ENCODE measurements at places on chromosomes 16 and 17.

DNA sequence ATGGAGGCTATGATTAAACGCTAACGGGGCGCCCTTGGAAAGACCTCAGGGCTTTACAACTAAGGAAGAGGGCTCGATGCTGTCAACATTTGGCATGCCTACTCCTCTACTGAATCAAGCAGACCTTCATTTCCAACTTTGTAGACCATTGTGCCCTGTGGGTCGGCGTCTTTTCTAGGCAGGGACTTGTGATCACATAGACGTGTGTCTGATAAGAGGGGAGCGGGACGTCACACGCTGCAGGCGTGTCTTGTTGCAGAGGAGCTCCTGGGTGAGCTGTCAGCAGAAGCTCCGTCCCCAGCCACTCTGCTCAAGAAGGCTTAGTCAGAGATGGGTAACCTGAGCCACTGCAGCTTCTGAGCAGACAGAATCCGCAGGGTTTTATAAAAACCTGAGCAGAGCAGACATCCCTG lies 2.8 kb downstream of the MAPK8IP3 start:
- DNase-seq = no peak

DNA sequence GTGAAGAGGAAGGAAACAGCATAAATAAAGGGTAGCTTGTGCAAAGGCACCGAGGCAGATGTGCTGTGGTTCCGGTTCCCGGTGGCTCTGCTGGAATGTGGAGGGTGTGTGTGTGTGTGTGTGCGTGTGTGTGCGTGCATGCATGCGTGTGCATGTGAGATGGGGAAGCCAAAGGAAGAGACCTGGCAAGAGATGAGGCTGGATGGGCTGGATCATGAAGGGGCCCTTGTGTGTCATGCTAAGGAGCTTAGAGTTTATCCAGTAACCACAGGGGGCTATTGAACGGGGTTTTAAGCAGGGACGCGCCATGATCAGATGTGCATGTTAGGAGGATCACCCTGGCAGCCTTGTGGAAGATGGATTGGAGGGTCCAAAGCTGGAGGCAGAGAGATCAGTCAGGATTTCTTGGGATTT lies 8.3 kb downstream of the WSCD1 start:
- no peak for DNase-seq

DNA sequence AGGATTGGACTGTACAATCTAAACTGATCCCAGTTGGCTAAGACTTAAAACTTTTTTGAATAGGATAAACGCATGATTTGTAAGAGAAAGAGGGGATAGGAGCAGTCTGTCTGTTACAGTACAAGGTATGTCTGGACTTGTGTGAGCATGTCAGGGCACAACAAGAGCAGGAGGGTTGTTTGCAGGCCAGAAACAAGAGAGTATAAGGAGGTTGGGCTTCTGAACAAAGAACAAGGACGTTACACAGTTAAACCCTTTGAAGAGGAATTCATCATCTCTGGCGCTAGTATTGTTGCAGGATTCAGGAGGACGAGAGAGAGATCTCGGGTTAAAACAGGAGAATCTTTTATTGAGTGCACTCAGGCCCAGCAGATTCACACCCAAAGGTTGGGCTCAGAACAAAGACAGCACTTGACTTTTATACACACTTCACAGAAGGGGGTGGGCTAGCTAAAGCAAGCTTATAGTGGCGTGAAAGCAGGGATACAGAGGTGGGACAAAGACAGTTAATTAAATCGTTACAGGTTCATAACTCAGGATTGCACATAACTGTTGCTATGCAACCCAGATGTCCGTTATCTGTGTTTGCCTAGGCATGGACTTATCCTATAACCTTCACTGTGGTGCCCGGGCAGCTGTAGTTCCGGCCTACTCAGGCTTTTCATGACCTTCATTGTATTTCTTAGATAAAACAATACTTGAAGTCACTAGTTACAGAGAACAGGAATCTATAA lies 34.3 kb downstream of the SEC14L1 start:
- DNase-seq = no peak

GRCh38 chr16:4680673-4681470 lies 12.5 kb upstream of the NUDT16L1 start:
- DNase-seq = no peak

DNA sequence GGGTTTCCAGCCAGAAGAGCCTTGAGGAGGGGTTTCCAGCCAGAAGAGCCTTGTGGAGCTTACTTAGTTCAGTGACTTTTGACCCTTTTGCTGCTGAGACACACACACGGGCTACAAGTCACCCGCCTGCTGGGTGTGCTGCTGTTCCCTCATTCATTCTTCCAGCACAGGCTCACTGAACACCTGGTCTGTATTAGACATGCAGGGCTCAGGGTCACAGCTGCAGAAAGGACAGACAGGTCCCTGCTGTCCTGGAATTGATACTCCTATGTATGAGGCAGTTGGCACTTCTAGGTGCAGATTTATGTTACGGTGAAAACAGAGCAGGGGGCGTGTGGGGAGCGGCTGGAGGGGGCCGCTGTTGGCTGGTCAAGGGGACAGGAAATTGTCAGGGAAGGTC lies 6.8 kb downstream of the CACNG4 start:
- DNase-seq = no peak

GRCh38 chr17:61416540-61417363 lies 17.1 kb downstream of the TBX2 start:
- DNase-seq = no peak

All from iPS DF 19.7 (cell line).